ENCODE measurements at places on chromosomes 2 and 18.

- no peak for DNase-seq
Measured at GRCh38 chr18:22971038-22971437, 37.9 kb downstream of the RBBP8 start.

GRCh38 chr18:34802959-34803358 is 92.9 kb downstream of the DTNA start:
- DNase-seq: no peak

GRCh38 chr2:234478121-234478858 is 18.6 kb downstream of the ARL4C start:
- no peak for DNase-seq

- no peak for DNase-seq
Measured at GRCh38 chr18:79625195-79625923, 54.2 kb upstream of the CTDP1 start.

- no peak for DNase-seq
Measured at GRCh38 chr2:170449034-170449433, 266.1 kb upstream of the SP5 start.

DNA sequence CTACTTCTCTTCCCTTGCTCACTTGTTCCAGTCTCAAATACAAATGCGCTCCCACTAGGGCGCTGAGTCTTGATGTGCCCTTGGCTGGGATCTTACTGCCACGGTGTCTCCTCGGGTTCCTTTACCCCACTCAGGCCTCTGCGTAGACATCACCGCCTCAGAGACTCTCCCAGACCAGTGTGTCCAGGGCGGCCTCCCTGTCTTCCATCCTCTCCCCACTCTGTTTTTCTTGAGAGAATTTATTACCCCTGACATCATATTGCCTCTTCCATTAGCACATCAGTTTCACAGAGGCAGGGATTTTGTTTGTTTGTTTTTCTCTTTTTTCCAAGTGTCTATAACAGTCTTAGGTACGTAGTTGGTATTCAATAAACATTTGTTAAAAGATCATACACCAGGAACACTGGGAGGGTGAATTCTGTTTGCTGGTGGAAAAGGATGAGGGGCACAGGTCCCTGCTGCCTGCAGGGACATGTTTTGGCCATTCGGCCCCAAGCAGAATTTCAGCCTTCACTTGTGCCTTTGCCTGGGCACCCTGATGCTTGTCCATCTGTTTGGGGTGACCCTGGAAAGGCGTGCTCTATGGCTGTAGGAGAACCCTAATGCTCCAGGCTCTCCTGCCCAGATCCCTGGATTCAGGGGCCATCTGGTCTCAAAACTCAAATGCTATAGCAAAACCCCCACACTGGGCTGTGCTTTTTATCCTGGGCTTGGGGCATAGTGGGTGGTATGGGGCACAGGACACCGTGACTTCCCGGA is 55.0 kb downstream of the RPL37A start:
- no peak for DNase-seq

- DNase-seq: no peak
Measured at GRCh38 chr18:74069178-74070050, 78.2 kb downstream of the FBXO15 start.

- no peak for DNase-seq
Measured at GRCh38 chr2:82993609-82994008, 1465.5 kb downstream of the SUCLG1 start.

DNA sequence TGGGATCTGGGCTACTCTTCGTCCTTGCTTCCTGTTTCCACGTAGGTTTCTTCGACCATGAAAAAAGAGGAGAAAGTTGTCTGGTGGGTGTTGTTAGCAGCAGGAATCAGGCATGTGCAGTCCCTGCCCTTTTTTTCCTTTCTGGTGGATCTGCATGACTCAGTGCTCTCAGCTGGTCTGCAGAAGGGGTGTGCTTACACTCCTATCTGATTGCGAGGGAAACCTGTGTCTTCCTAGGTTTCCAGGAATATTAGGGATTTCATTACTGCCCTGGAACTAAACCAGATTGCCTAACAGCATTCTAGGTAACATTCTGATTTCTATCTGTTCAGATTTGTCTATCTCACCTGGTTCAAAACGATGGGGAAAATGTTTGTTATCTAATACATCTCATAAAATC is 174.3 kb downstream of the CCDC102B start:
- no peak for DNase-seq

- peak; percentile 36 for DNase-seq
Measured at GRCh38 chr2:181764095-181764963, 84.0 kb upstream of the NEUROD1 start.

- no peak for DNase-seq
Measured at GRCh38 chr2:196217116-196217515, 45.7 kb upstream of the STK17B start.

GRCh38 chr2:175468431-175469098 is 287.1 kb upstream of the ATP5MC3 start:
- no peak for DNase-seq

DNA sequence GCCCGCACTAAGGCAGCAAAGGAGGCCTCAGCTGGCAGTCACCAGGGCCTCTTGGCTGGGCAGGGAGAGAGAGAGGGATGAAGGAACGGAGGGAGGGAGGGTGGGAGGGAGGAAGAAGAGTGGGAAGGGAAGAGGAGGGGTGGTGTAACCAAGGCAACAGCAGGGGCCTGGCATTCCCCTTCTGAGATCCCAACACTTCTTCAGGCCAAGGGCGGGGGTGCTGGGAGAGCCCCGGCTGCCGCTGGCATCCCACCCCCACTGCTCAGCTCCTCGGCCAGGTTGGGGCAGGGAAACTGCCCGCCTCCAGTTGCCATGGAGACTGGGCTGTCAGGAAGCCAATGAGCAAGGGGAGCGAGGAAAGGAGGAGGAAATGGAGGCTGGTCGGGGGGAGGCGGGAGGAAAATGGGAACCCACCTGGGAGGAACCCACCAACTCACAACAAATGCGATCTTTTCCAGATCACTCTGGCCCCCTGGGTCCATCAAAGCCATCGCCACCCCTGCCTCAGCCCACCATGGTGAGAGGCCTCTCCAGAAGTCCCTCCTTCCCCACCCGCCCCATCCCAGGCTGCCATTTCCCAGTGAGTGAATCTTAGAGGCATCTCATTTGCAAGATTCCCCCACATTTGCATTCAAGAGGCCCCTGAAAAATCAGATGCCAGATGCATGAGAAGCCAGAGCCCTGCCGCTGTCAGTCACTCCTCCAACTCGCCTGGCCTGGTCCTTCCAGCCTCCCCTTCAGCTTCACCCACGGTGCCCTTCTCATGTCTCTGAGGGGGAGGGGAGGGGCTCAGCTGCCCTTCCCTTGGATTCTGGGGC is 12.4 kb downstream of the SH2D6 start:
- DNase-seq: peak; percentile 79

DNA sequence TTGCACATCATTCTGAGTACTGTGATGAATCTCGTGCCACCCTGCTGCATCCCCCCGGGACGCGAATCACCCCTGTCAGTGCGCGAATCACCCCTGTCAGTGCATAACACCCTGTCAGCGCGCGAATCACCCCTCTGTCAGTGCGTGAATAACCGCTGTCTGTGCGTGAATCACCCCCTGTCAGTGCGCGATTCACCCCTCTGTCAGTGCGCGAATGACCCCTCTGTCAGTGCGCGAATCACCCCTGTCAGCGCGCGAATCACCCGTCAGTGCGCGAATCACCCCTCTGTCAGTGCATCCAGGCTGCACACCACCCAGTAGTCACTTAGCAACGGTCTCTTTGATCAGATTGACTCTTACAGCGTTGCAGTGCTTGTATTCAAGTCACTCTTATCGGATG is 134.4 kb upstream of the TPO start:
- no peak for DNase-seq

DNA sequence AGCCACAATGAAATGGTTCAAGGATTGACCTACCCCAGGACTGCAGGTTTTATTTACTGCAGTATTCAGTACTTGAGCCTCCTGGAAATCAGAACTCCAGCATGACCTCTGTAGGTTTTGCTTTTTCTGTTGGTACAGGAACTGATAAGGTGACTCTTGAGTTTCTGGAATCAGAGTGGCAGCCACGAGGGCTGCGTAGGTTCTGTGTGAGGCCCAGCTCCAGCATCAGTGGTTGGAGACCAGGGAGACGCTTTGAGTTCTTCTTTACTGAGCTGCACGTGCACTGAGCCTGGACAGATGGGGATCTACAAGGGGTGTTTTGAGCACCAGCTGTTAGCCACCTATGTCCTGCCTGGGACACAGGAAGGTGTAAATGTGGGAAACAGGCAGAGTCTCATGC is 222.7 kb upstream of the EPAS1 start:
- no peak for DNase-seq

- DNase-seq: no peak
Measured at GRCh38 chr18:69282371-69282770, 118.3 kb upstream of the DOK6 start.

GRCh38 chr2:223108351-223109050 is 56.5 kb downstream of the KCNE4 start:
- DNase-seq: no peak

DNA sequence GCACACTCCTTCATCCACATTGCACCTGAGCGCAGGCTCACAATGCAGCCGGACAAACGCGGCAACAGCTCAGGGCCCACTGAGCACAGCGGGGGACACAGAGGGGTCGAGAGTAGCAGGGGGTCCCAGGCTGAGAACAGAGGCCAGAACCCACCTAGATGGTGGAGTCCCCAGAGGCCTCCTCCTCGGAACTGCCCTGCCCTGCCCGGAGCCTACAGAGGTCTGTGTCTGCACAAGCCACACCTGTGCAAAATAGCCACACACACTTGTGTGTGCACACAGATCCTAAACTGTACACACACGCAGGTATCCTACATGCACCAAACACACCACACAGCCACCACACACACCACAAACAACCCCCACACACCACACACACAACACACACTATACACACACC is 72.8 kb downstream of the TMEM18 start:
- DNase-seq: peak; percentile 48
